ENCODE measurements at places on chromosomes 1 and 21.

- DNase-seq: no peak
These were observed 2.2 kb upstream of the CRABP2 start for GRCh38 chr1:156707417-156708217.

DNA sequence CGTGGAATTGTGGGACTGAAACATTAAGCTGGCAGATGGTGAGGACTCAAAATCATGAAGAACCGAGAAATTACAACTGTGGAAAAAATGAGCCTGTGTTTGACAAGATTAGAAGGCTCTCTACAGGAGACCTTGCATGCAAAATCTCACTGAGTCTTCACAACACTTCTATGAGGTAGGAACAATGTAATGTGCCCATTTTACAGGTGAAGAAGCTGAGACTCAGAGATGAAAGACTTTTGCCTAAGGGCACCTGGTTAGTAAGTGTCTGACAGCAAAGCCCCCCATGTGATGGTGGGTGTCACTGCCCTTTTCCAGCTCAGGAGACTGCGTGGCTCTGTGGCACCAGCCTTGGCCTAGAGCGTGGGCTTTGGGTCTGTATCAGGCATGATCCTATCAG is 21.0 kb downstream of the OPRD1 start:
- DNase-seq: no peak

DNA sequence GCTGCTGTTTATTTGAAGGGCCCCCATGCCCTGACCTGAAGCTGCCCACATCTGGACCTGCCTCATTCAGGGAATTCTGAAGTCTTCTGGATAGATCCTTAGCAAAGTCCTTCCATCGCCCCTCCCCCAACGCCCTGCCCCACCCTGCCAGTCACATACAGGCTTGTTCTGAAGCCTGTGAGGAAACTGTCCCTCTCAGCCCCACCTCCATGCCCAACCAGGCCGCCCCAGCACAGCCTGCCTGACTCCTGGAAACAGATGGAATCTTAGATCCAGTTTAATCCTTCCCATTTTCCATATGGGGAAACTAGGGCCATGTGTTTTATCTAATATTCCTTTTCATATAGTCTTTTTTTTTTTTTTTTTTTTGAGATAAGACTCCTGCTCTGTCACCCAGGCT is 44.5 kb upstream of the GPR37L1 start:
- no peak for DNase-seq

DNA sequence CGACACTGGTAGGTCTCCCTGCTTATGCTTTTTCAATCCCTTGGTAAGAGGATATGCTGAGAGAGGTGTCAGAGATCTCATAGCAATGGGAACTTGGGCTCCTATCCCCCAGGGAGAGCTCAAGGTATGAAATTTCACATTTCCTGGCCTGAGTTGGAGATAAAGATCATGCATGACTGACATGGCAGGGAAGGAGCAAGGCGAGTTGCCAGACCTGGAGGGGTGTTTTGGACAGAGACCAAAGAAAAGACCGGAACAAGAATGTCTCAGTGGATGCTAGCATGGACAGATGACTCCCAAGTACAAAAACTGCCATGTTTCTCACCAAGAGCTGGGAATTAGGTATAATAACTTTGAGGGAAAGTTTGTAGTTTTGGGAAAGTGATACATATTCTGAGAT is 334.1 kb upstream of the B3GALT2 start:
- DNase-seq: peak; percentile 6

- no peak for DNase-seq
These were observed 65.2 kb downstream of the CD247 start for GRCh38 chr1:167453123-167453522.

- no peak for DNase-seq
These were observed 537.3 kb downstream of the KCNT2 start for GRCh38 chr1:196070940-196071339.

DNA sequence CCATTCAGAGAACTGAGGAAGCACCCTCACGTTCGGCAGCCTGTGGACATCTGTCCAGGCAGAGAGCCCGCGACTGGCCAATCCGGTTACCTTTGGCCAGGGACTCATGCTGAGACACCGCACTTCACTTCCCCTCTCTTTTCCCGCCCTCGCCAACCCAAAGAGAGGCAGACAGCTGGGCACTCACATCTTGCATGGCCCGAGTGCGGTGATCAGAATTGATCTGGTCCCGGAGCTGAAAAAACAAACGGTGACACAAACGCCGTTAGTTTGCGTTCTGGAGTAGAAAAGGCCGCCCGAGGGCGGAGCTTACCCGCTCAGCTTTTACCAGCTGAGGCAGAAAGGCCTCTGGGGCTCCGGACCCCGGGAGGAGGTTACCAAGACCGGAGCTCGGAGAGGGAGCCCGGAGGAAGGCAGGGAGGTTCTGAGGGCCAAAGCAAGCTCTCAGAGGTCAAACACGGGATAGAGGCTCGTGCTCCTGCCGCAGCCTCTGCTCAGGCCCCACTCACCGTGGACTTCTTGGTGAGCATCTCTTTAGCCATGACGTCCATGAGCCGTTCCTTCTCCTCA is 376 bp downstream of the SF3A3 start:
- DNase-seq: peak; percentile 44

GRCh38 chr1:111204201-111204982 is 3.9 kb upstream of the DENND2D start:
- DNase-seq: no peak

GRCh38 chr1:201769966-201770365 is 59.0 kb upstream of the IPO9 start:
- DNase-seq: peak; percentile 89
